ENCODE measurements at places on chromosomes 7 and 10.

- no peak for DNase-seq
Measured at GRCh38 chr10:119263951-119264617, 56.7 kb downstream of the GRK5 start.

DNA sequence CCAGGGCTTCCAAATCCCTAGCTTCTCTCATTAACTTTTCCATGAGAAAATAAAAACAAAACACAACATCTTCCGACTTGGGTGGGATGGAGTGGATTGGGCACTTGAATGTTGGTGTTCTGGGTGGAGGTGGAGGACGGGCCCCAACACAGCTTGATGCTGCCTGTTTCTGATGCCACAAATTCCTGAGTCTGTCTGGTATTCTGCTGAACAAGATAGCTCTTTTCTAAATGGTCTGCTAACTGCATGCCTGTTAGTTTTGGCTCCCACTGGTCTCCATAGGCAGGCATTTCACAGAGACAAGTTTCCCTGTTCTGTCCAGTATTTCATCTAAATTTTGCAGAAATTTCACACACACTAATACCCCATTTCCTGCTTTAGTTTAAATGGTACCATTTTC, 160.9 kb upstream of the FZD8 start:
- peak; percentile 9 for DNase-seq

GRCh38 chr7:29987811-29988317, 1.7 kb downstream of the SCRN1 start:
- peak; percentile 85 for DNase-seq

GRCh38 chr10:127186813-127187212, 9.6 kb downstream of the INSYN2A start:
- no peak for DNase-seq

- no peak for DNase-seq
Measured at GRCh38 chr7:12320987-12321647, 82.5 kb downstream of the VWDE start.

GRCh38 chr7:18550574-18550973, 55.0 kb downstream of the HDAC9 start:
- no peak for DNase-seq

DNA sequence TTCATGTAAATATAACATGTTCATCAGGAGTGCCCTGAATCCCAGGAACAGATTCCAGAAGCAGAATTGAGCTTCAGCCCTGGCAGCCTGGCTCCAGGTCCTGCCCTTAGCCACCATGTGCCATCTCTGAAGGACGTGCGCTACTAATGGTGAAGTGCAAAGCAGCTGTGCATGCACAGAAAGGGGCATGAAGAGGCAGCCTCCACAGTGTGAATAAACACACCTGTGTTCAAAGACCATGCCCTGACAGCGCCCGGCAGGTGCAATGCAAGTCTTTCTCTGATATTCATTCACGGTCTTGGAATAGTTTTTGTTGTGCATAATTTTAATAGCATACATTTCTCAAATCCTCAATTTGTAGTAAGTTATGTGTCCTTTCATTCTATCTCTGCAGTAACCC, 250.4 kb upstream of the TCERG1L start:
- DNase-seq, result no peak

DNA sequence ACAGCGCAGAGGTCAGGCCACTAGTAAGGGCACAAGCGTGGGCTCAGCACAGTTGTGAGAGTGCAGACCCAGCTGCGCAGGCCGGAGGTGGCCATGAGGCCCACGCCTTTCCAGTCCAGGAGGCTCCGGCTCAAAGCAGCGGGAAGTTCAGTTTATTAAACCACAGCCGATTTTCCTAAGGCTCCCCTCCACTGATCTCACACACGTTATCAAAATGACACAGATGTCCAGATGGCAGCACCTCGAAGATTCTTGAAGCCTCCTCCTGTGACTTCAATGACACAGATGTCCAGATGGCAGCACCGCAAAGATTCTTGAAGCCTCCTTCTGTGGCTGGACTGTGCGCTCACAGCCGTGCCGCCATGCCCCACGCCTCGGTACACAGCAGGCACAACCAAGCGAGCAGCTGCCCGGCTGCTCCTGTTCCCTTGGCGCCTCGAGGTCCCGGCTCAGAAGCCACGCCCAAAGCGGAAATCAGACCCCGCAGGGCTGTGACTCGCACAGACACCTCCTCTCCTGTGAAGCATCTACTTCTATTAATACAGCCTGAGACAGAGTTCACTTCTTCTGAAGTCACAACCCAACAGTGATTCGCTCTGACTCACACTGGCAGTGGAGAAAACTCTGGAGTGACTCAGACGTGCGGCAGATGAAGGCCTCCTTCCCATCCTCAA, 122.7 kb downstream of the MAD1L1 start:
- DNase-seq, result peak; percentile 57

DNA sequence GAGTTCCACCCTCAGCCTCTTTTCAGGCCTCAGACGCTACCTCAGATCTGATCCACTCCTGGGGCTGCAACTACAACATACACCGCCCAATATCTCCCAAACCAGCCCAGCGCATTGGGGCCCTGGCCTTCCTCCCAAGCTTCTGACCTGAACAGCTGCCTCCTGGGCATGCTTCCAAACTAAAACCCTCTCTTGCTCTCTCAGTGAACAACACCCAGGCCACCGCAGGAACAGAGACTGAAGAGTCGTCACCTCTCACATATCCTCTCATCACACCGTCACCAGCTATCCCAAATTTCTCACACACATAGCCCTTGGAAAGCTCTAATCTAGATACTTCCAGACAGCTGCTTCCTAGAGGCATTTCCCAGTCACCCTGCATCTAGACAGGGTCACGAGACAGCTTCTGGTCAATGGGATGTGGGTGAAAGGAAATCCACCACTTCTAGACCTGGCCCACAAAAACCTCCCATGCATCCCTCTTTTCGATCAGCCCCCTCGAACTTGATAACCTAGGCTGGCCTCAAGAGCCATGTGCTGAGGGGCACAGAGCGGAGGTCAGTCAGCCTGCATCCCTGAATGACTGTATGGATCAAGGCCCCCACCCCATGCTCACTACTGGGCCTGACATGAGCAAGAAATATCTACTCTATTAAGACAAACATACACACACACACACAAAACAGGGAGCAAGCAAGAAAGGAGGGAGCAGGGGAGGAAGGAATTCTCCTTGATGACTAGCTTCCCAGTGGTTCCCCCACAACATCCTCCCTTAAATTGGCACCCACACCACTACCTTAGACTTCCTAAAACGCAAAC, 1.8 kb downstream of the PARP12 start:
- DNase-seq, result no peak

GRCh38 chr7:112537822-112538387, 57.1 kb downstream of the LSMEM1 start:
- no peak for DNase-seq

DNA sequence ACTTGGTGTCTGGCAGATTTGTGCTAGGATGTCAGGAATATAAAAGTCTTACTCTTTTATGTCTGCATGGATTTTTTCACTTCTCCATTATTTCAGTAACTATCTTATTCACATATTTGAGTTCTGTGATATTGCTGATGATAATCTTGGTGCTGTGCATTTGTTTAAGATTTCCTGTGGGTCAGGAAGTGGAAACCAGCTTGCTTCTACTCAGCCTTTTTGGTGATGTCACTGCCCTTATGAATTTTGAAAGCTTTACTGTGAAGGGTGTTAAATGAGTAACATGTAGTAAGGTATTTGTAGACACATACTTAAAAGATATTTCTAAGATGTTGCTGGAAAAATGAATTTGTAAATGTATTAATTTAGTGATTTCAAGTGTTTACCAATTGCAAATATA, 69.5 kb upstream of the VOPP1 start:
- no peak for DNase-seq

DNA sequence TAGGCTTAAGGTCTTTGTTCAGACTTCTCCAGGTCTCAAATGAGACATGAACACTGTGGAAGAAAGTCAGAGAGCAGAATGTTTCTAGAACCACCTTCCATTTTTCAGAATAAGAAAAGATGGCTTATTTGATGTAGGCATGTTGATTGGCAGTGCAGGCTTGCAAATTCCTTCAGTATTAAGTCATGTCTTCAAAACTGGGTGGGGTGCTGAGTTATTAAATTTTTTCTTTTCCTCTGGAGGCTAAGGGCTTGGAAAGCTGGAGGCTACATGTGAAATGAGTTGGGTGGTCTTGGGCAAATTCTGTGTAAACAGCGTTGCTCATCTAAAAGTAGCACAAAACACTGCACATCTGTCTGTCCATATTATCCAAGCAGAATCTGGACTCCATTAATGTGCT, 62.8 kb downstream of the PRTFDC1 start:
- no peak for DNase-seq

- DNase-seq, result peak; percentile 18
Measured at GRCh38 chr7:72805526-72806494, 22.2 kb downstream of the TYW1B start.

DNA sequence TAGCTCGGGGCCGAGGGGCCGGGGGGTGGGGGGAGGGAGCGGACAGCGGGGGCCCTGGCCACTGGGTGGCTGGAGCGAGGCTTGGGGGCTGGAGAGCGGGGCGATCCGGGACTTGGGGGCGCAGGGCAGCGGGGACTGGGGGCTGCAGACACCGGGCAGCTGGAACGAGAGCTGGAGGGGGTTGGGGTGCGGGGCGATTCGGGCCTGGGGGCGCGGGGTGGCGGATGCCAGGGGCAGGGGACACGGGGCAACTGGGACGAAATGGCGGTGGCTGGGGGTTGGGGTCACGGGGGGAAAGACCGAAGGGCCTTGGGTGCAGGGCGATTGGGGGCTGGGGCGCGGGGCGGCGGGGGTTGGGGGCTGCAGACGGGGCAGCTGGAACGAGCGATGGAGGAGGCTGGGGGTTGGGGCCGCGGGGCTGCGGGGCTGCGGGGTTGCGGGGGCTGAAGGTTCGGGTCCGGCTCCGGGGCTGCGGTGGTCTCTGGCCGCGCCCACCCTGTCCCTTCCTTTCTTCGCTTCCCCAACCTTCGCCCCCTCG, 590 bp downstream of the COL26A1 start:
- no peak for DNase-seq

- no peak for DNase-seq
Measured at GRCh38 chr7:87231258-87231657, 11.7 kb upstream of the TMEM243 start.

DNA sequence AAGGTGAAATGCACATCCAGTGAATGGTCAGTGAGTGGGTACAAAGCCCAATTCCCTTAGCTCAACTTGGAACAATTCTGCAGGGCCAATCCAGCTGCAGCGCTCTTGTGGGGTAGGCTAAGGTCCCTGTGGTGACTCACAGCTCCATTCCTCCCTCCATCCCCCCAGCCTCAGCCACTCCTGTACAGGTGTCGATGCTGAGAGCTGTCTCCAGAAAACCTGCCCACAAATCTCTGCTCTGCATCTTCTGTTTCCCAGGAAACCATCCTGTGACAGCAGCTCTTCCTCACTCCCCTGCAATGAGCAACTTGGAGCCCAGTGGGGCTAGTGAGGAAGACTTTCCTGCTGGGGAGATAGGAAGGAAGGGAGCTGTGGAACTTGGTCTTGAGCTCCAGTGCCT, 244.7 kb upstream of the GPR26 start:
- DNase-seq, result no peak

- DNase-seq, result no peak
Measured at GRCh38 chr7:82631998-82632397, 188.4 kb upstream of the CACNA2D1 start.

DNA sequence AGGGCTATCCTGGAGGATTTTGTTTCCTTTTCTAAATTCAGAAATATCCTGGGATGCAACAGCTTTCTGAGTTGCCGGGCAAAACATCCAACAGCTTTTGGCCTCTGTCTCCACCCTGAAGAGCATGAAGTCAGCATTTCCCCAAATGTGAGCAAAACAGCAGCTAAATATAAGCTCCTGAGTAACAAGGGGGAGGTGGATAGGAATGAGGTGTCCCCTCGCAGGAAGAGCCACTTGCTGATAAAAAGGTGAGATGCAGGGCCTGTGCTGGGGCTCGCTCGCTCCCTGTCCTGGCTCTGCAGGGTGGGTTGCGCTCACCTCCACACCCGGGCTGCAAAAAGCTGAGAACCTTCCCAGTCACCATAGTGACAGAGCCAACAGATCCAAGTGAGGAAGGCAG, 264.3 kb downstream of the ZEB1 start:
- DNase-seq, result no peak

DNA sequence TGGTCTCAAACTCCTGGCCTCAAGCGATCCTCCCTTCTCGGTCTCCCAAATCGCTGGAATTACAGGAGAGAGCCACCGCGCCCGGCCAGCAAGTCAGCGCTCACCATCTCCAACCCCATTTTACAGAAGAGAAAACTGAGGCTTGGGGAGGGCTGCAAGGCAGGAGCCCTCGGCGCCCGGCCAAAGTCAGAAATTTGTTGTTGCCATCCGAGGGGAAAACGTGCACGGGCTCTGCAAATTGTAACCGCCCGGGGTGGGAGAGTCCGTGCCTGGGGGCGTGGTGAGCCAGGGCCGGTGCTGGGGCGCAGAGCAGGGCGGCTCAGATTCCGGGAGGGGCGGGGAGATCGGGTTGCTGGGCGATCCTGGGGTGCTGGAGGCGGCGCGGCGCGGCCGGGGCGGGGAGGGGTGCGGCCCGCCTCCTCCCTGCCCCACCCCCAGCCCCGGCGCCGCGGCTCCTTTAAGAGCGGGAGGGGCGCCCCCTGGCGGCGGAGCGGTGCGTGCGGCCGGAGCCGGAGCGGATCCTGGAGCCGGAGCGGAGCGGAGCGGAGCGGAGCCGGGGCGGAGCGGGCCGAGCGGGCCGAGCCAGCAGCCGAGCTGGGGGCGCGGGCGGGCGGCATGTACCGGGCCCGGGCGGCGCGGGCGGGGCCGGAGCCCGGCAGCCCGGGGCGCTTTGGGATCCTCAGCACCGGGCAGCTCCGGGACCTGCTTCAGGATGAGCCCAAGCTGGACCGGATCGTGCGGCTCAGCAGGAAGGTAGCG, at the start of gene VPS37D:
Gene VPS37D (plus strand): TSS at position 488 of the 759 bp plus-strand sequence. CDS start 128 bp downstream, at position 616.
- peak; percentile 86 for DNase-seq

- DNase-seq, result peak; percentile 96
Measured at GRCh38 chr10:76082956-76083355, 651.5 kb downstream of the LRMDA start.

GRCh38 chr7:114670676-114671075, 251.2 kb upstream of the MDFIC start:
- no peak for DNase-seq

- no peak for DNase-seq
Measured at GRCh38 chr10:107451047-107451446, 286.5 kb upstream of the SORCS1 start.

DNA sequence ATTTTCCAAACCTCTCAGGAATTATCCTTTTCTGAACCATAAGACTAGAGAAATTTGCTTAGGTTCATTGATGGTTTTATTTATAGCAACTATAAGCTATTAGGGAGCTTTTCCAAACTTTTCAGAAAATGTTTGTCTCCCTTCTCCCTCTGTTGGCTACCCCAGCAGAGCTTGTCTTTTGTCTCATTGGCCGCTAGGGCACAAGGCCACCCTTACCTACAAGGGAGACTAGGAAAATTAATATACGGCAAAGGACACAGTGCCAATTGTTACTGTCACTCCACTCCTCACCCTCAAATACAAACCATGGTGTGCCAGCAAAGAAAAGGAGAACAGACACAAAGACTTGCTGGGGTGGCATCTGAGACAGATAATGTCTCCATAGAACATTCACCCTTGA, 471.4 kb downstream of the XPNPEP1 start:
- no peak for DNase-seq

GRCh38 chr7:99372275-99373090, 2.0 kb upstream of the ARPC1B start:
- DNase-seq, result peak; percentile 90

GRCh38 chr7:16670731-16671344, 24.9 kb downstream of the BZW2 start:
- DNase-seq, result no peak
